ENCODE measurements at places on chromosomes 12 and 14.
A peak's percentile ranks its signal among the peaks of the same experiment; 100 is the strongest.

DNA sequence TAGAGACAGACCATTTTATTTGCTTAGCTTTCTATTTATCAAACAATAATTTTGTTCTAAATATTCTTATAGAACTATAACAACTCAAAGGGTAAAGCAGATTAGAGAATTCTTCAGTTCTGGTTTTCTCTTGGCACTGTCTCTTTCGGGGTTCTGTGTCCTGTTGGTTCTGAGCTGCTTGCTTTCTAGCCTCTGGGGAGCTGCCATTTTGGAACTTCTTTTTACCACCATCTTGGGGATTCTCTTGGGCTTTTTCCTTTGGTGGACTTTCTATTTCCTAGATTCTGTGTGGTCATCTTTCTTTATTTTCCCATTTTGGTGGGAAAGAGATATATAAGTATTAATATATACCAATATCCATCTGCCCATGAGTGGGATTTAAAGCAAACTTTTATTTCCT is 467.7 kb downstream of the PCNX1 start:
- no peak for DNase-seq

GRCh38 chr14:51607711-51608110 is 44.0 kb upstream of the FRMD6 start:
- DNase-seq = no peak

- DNase-seq = peak; percentile 26
These were observed 304.8 kb upstream of the OR4E1 start for GRCh38 chr14:21978184-21978998.

GRCh38 chr12:1825382-1826102 is 5.2 kb downstream of the LRTM2 start:
- no peak for DNase-seq

- DNase-seq = no peak
These were observed 25.4 kb downstream of the BATF start for GRCh38 chr14:75547552-75548250.

GRCh38 chr12:6615802-6616201 is 8.6 kb upstream of the CHD4 start:
- DNase-seq = no peak

- peak; percentile 32 for DNase-seq
These were observed 32.0 kb upstream of the LRRK2 start for GRCh38 chr12:40192704-40193255.

GRCh38 chr12:23899434-23899833 is 50.0 kb downstream of the SOX5 start:
- DNase-seq = no peak

GRCh38 chr14:56868660-56869059 is 58.4 kb upstream of the OTX2 start:
- DNase-seq = no peak

DNA sequence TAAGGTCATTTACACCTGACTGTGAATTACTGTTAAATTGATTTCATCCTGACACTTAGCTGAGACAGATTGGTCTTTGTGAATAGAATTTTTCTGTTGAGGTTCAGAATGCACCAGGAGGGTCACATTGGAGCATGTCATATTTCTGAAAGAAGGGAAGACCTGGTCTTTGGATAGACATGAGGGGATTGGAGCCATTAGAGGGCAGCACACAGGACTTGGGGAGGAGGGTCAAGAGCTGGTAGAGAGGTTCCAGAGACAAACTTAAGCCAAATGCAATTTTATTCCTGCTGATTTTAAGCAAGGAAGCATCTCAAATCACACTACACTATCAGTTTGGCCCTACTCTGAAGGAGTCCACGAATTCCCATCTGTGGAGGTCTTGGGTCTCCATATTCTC is 41.1 kb downstream of the GUCY2C start:
- DNase-seq = no peak

GRCh38 chr12:111393700-111394300 is 11.9 kb upstream of the SH2B3 start:
- DNase-seq = no peak

DNA sequence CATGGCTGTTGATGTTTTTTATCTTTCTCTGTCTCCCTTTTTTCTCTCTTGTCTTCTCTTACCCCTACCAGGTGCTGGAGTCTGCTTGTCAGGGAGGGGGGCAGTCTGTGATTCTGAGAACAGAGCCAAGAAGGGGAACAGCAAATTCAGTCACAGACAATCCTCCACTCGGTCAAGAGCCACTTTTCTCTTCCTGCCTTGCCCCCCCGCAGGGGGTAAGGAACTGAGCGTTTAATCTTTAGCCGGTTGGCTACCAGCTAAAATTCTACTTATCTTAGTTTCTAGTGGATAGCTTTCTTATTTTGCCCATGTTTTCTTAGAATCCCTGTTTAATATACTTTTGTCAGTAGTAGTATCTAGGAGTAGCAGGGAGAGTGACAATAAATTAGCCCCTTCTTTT is 1.9 kb downstream of the RIMKLB start:
- DNase-seq = no peak

- no peak for DNase-seq
These were observed 4.2 kb upstream of the UNC119B start for GRCh38 chr12:120706029-120706428.

DNA sequence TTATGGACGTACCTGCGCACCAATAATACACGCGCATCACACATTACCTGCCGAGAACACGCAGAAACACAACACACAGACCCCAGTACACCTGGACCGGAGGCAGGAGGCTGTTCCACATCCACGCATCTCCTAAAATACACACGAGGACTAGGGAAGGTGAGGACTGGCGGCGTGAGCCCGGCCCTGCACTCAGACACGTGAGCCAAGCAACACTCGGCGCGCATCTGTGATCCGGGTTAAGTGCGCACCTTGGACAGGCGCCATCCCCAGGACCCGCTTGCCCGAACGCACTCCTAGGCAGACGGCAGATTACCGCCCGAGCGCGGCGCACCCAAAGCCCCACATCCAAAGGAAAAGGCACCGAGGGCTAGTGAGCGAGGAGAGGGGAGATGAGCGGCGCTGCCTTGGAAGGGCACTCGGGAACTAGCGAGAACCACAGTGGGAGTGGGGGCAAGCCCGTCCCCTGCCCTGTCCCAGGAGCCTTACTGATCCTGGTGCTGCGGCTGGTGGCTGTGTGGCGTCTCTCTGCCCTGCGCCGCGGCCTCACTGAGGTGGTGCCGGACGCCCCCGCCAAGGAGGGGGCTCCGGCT is 417 bp downstream of the GLS2 start:
- no peak for DNase-seq

GRCh38 chr14:53894456-53894855 is 62.2 kb downstream of the BMP4 start:
- peak; percentile 2 for DNase-seq

- DNase-seq = no peak
These were observed 128.1 kb downstream of the PRKD1 start for GRCh38 chr14:29799464-29800095.

DNA sequence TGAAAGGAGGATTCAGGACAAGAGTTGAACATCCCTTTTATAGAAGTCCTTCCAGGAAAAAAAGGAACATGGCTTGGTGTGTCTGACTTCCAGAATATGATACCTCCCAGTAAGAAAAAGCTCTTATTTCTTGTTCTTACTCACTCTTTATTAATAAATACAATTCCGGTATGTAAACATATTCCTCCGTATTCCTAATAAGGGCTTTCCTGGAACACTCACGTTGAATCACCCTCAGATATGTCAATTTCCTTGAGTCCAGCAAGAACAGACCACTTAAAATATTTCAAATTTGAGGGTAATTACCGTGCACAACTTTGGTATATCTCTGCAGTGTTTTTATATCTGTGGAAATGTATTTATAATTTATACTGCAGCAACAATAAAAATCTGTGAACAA is 385.6 kb downstream of the SYT1 start:
- no peak for DNase-seq

GRCh38 chr14:104773505-104774452 is 20.8 kb downstream of the SIVA1 start:
- no peak for DNase-seq

DNA sequence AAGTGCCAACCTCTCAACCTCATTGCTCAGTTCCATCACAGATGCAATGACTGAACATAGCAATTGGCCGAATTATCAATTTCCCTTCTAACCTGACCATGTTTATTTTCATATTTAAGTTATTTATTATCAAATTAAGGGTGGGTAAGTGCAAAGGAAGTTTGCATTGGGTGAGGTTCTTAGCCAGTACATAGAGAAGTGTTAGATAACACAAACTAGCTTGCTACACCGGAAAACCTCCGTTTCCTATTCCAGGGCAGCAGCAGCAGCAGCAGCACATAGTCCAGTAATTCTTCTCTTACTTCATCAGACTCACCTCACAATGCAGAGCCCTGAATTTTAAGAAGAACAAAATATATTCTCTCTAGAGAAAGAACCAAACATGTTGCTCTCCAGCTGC is 200.5 kb upstream of the OR4E1 start:
- DNase-seq = no peak

DNA sequence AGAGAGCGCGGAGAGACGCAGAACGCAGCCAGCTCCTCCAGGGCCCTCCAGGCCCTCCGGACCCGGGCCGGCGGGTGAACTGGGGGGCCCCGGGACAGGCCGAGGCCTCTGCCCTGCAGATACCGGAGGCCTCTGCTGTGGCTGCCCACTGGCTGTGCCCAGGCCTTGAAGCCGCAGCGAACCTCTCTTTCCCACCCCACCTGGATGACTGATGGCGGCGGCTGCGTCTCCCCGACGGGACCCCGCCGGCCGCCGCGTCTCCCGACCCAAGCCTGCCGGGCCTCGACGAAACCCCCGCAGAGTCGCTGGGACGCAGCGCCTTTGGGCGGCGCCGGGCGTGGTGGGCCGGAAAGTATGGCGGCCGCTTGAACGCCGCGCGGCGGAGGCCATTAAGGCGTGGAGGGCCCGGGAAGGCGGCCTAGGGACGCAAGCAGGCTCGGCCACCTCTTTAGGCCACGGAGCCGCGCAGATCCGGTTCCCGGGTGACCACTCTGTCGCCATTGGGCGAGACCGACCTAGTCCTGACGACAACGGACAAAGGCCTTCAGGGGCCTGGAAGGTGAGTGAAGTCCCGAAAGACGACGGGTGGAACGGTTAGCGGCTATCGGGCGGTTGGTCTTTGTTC is 8.4 kb upstream of the ERGIC2 start:
- no peak for DNase-seq

DNA sequence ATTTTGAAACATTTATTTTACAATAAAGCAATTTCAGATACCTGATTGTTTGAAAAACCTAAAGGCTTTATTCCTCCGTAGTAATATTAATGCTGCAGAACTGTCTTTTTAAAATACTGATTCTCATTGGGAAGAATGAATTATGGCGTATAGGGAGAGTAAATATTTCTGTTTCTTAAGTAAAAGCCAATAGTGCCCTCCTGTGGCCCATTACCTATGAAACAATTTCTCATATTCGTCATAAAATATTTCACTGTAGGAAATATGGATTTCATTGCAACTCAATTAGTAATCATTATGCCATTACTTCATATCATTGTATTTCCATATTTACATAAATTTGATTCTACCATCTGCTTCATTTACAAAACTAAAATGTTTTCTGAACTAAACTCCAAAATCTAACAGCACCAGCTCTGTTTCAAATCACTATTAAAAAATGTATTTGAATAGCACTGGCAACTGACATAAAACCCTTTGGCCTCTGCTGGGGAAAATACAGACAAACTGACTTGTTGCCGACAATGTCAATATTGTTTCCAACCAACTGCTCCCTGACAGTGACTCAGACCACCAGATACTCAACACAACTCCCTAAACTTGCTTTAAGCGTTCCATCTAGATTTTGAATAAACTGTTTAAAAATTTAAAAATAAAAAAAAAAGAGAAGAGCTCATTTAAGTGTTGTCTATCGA is 290.3 kb downstream of the NAV3 start:
- DNase-seq = no peak

- DNase-seq = no peak
These were observed 358.4 kb upstream of the TBX3 start for GRCh38 chr12:115042341-115042740.

DNA sequence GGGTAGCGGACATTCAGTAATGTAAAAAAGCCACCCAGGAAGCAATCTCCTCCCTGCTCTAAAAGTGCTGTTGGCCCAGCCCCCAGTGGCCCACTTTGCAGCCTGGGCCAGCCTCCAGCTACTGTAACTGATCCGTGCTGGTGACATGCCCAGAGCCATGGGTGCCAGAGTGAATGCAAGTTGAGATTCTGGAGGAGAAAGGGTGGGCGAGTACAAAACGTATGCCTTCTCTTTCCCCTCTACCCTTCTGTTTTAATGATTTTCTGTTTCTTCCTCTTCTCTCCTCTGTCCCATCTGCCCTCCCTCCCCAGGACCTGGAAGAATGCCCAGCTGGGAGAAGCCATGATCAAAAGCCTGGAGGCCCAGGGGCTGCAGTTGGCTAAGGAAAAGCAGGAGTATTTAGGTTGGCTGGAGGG is 16.9 kb downstream of the PLEKHD1 start:
- DNase-seq = no peak

DNA sequence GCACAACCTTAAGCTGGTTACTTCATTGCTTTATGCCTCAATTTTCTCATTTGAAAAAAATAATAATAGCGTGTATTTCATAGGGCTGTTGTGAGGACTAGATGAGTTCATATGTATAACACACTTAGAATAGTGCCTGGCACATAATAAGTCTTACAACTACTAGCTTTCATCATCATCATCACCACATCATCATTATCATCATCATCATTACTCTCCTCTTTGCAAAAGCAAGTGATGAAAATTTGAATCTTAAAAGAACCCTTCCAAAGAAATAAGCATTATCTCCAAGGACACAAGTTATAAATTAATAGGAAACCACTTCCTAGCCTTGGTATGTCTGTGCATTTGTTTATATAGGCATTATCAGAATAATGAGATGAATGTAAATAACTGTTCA is 117.0 kb downstream of the ST8SIA1 start:
- DNase-seq = no peak

- DNase-seq = no peak
These were observed 9.2 kb upstream of the RAD52 start for GRCh38 chr12:958588-959123.

DNA sequence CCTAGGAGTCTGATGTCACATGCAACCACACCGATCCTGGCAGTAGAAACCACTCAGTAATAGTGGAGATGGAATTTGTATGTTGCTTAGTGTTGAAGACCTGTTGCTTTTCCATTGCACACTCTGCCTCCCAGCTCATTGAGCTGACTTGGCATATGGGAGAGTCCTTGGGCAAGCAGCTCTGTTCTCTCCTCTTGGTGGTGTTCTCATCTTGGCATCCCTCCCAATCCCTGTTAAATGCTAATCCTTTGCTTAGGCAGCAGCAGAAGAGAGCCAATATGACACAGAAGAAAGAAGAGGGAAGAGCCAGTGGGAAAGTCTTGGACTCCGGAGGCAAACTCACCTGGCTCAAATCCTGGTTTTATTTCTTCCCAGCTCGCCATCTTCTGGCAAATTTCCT is 178.0 kb upstream of the CAND1 start:
- DNase-seq = no peak

GRCh38 chr12:126684703-126685102 is 1582.3 kb upstream of the TMEM132C start:
- no peak for DNase-seq

GRCh38 chr14:34257505-34257904 is 204.5 kb downstream of the SPTSSA start:
- no peak for DNase-seq
